ENCODE measurements at places on chromosomes 13 and 19.

DNA sequence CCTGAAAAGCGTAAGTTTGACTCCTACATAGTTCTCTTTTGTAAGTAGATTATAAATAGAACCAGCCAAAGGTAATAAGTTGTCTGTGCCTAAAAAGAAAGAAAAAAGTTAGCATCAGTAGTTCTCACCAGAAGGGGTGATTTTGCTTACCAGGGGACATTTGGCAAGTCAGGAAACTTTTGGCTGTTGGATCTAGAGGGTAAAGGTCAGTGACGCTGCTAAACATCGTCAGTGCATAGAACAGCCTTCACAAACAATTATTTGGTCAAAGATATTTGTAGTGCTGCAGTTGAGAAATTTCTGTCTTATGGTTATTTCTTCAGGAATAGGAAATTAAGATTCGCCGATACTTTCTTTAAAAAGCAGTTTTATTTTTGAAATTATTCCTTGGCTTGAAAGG lies 2.0 kb downstream of the USPL1 start:
- DNase-seq = no peak

GRCh38 chr13:97091196-97091595 lies 96.9 kb upstream of the OXGR1 start:
- DNase-seq = no peak

DNA sequence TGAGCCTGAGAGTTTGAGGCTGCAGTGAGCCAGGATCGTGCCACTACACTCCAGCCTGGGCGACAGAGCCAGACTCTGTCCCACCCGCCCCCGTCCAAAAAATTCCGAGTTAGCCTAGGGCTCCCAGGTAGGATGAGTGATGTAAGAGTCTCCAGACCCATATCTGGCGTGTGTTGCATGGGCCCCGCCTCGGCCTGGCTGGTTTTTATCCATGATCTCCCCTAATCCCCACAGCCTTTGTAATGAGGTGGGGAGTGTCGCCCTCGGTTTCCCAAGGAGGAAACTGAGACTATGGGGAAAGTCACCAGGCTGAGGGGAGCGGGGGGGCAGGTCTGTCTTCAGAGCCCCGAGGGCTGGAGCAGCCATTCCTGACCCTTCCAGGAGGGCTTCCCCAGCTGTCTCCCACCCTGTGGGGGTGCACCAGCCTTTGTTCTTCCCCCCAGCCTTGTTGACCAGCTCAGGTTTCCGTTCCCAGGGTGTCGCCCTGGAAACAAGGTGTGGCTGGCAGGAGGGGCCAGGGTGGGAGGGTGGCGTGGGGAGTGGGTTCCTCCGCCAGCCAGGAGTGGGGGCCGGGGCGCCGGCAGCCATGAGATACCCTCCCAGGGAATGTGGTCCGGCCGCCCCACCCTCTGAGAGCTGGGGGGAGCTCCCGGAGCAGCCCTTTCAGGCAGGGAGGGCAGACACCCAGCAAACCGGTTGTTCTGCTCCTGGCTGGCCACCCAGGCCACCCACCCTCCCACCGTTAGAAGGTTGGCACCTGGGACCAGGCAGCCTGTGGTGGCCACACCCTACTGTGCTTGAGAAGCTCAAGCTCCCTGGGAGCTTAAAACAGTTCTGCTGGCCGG lies 11.5 kb downstream of the MYH14 start:
- no peak for DNase-seq

GRCh38 chr19:28296506-28296905 lies 916.4 kb downstream of the UQCRFS1 start:
- DNase-seq = no peak

DNA sequence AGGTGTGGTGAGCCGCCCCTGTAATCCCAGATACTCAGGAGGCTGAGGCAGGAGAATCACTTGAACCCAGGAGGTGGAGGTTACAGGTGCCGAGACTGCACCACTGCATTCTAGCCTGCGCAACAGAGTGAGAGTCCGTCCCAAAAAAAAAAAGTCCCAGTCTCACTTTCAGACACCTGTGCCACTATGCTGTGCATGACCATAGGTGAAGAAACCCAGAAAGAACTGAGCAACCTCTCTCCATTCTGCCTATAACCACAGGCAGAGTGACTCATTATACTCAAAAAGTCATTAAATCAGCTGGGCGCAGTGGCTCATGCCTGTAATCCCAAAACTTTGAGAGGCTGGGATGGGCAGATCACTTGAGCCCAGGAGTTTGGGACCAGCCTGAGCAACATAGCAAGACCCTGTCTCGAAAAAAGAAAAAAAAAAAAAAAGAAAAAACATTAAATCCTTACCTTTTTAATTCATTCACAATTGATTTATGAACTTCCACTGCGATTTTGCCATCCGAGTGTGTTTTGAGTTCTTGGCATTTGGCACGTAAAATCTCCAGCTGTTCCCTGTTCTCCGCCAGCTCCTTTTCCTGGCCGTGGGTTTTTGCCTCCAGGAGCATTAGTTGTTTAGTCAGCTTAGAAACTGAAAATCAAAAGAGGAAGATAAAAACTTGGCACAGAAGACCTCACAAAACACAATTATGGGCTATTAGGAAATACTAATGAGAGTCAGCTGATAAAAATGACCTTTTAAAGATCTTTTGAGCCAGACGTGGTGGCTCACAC lies 45.5 kb upstream of the SLC7A9 start:
- no peak for DNase-seq

DNA sequence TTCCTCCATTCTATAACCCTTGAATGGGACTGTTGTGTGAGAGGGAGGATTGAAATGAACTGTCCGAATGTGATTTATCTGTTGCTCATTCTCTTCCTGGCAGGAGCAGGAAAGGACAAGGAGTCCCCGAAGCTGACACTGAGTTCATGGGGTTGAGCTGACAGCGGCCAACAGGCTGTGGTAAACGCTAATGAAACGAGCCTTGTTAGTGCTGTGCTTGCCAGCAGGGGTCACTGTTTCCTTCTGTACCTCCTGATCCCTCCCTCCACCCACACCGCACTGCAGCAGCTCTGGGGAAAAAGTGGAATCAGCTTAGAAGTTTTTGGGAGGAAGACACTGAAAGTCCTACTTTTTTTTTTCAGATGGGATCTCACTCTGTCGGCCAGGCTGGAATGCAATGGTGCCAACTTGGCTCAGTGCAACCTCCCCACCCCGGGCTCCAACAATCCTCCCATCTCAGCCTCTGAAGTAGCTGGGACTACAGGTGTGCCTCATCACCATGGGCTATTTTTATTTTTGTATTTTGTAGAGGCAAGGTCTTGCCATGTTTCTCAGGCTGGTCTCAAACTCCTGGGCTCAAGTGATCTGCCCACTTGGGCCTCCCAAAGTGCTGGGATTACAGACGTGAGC lies 6.7 kb upstream of the ZNF761 start:
- DNase-seq = peak; percentile 44

Data from GM10248 (cell line).